Fibroblast of skin of scalp (primary cell): ENCODE measurements at places on chromosomes 1 and 21.

- DNase-seq = peak; percentile 9
Measured at GRCh38 chr1:78880223-78880622, 126.3 kb downstream of the ADGRL4 start.

DNA sequence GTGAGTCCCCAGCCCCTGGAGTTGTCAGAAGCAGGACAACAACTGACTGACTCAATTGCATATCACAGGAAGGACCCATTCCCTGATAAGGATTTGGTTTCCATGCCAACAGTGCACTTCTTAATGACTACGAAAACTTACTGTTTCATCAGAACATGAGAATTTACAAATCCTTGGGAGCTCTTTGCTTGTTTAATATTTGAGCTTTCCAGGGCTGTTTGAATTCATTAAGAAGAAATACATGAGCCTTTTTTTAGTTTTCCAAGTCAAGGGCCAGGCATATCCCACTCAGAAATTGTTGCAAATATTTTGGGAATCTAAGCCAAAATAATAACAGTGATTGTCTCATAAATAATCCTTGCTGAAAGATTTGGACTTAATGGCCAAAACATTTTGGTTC is 27.2 kb upstream of the COL24A1 start:
- no peak for DNase-seq

DNA sequence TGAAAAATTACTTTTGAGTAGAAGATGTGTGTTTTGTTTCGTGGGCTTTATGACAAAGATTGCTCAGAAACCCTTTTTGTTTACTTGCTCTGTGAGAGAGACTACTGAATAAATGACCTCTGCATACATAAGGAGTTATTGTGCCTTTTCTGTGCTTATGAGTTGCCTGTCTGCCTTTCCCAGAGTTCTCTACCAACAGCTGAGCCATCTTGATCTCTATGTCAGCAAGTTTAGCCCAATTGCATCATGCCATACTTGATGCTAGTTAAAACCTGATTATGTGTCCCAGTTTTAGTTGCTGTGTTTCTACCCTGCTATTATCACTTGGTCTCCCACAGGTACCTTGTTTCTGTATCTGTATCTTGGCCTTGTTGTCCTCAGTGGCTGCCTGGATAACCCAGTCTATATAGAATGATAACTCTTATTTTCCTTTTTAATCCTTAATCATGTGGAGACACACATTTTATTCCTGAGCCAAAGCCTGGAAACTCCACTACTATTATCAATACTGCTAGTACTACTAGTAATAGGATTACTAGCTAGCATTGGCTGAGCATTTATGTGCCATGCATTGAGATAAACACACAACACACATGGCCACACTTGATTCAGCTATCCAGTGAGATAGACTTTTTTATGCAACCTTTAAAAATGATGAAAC is 28.7 kb upstream of the GNG12 start:
- DNase-seq = no peak

GRCh38 chr1:37793773-37794371 is at the start of gene MANEAL:
Gene MANEAL (plus strand): TSS chr1:37793847. CDS start chr1:37794183, 336 bp downstream.
- DNase-seq = peak; percentile 49

GRCh38 chr21:17436626-17437111 is 76.2 kb upstream of the CXADR start:
- no peak for DNase-seq

DNA sequence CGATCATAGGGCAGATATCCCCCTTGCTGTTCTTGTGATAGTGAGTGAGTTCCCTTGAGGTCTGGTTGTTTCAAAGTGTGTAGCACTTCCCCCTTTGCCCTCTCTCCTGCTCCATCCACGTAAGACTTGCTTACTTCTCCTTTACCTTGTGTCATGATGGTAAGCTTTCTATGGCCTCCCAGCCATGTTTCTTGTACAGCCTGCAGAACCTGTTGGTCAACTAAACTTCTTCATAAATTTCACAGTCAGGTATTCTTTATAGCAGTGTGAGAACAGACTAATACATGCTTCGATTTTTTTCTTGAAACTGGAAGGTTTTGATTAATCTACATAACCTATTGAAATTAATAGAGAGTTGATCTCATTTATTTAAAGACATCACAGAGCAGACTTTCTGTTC is 302.5 kb upstream of the PBX1 start:
- DNase-seq = no peak

DNA sequence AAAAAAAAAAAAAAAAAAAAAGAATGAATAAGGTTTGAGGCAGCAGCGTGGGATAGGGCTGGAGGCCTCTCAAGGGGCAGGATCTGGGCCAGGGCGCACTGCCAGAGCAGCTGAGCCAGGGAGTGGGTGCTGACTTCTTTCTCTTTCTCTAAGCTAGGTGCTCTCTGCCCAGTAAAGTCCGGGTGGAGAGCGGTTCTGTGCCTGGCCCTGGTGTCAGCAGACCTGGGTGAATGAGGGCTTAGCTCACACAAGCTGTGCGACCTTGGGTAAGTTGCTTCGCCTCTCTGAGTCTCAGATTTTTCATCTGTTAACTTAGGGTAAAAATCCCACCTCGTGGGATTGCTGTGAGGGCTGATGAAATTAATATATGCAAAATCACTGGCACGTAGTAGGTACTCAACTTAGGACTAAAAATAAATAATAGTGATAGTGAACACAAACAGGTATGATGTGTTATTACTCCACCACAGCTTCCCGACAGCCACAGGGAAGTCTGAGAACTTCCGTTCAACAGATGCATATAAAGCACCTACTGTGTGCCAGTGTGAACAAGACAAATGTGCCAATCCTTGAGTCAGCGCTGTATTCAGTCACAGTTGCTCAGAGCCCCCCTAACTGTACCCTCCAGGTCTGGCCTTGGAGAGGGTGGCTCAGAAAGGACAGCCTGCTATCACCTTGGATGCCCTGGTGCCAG is 2.0 kb upstream of the FAM131C start:
- peak; percentile 56 for DNase-seq

GRCh38 chr1:181483285-181484195 is at the start of gene CACNA1E:
Gene CACNA1E (plus strand): TSS chr1:181483517. CDS start chr1:181483745, 228 bp downstream.
- DNase-seq = no peak

DNA sequence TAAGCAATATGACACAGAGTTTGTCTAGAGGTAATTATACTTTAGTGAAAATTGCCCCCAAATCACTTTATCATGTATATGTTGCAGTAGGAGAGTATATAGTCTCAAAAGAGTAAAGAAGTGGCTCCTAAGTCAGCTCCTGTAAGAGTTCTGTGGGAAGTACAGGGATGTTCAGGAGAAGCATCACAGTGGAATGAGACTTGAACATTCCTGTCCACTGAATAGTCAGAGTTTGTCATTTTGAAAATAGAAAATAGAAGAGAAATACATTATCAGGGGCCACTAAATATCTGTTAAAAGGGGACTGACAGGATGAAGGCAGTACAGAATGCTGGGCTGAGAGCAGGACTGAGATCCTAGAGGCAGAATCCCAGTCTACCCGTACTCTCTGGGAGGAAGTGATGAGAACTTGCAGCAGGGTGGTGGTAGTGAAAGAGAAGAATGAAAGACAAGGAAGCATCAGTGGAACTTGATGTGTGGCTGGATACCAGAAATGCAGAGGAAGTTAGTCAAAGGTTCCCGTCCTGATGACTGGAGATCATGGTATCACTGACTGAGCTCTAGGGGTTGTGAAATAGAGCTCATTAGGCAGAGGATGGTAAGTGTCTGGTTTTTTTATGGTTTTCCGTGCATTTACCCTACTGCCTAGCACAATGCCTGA is 153.4 kb downstream of the FMN2 start:
- DNase-seq = peak; percentile 91

GRCh38 chr21:46168238-46168637 is 12.9 kb upstream of the FTCD start:
- DNase-seq = no peak

DNA sequence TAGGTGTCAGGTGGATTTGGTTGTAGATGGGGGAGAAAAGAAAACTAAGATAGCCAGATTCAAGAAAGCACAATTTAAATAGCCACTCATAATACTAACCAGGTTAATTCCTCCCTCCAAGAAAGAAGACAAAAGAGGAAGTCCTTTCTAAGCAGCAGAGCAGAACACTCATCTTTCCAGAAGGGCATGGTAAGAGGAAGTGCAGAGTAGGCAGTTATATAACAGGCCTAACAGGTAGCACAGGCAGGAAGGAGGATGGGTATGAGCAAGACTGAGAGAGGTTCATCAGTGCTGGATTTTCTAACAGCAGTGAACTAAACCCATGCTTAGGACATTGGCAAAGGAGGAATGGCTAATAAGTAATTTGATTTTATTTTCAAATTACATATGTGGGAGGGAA is 517.5 kb downstream of the PLPP3 start:
- DNase-seq = no peak

DNA sequence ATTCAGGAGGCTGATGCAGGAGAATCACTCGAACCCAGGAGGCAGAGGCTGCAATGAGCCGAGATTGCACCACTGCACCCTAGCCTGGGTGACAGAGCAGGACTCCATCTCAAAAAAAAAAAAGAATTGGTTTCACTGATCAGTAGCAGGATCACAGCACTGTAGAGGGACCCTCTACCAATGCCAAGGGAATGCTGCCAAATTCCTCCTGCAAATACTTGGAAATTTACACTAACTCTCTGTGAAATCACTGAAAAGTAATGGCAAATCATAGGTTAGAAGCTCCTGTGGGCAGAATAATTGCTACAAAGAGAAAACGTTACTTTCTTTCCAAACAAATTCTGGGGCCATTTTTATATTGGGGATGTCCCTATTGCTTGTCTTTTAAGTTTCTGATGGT is 6.7 kb upstream of the GPR25 start:
- DNase-seq = peak; percentile 24

DNA sequence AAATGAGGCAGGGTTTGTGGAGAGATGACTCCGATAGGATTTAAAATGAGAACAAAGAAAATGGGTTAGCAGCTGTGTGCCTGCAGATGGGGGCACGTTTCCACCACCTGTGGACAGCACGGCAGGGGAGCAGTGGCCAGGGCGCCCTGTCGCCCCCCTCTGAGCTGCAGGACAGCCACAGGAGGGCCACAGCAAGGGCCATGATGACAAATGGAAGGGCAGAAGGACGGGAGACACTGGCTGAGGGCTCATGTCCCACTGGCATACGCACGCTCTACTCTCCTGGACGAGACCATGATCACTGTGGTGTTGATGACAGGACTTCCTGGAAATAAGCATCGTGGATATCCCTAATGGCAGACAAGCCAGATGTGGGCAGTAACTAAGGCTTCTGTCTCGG is 241.0 kb downstream of the SDCCAG8 start:
- no peak for DNase-seq

- DNase-seq = peak; percentile 95
Measured at GRCh38 chr1:94727846-94728715, 92.1 kb upstream of the SLC44A3 start.

DNA sequence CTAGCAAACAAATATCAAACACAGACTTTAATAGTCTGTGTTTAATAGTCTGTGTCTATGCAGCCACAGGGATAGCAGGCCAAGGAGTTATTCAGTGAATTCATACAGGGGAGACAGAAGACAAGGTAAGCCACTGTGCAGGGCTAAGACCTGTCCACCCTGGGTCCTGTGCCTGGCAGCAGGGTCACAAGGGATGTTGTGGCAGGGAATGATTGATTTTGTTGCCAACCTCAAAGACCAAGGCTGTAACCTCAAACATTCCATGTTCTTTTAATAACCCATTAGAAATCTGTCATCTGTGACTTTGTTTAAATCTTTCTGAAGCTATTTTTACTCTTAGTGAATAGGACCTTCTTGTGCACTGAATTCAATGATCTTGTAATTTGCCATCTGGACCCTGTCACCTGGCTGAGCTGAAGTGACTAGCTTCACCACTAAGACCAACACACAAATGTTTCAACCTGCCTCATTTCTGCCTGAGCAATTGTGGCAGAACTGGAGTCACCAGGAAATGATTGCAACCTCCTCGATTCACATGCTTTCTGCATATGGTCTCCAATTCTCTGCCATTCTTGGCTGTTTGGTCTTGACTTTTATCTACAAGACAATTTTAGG is 154.2 kb downstream of the ASTN1 start:
- no peak for DNase-seq

DNA sequence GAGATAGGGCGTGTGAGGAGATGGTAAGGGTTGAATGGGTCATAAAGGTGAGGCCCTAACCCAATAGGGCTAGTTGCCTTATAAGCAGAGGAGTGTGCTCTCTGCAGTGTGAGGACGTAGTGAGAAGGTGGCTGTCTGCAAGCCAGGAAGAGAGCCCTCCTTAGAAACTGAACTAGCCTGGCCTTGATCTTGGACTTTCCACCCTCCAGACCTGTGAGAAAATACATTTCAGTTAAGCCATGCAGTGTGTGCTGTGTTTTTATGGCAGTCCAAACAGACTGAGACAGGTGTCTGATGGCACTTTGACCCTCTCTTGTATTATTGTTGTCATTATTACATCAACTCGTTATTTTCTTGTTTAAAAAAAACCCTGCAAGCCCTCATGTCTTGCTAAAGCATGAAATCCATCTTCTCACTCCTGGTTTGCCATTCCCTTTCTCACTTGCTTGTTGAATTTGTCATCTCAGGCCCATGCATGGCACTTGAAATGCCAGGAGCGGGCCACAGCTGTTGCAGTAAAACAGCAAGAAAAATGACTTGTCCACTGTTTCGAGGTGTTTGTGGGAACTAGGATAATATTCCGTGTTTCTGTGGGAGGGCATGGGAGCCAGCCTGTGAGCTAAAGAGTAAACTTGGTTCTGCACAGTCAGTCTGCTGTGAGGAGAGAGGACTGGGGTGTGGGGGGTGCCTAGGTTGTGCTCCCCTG is 78.6 kb downstream of the STUM start:
- DNase-seq = no peak

DNA sequence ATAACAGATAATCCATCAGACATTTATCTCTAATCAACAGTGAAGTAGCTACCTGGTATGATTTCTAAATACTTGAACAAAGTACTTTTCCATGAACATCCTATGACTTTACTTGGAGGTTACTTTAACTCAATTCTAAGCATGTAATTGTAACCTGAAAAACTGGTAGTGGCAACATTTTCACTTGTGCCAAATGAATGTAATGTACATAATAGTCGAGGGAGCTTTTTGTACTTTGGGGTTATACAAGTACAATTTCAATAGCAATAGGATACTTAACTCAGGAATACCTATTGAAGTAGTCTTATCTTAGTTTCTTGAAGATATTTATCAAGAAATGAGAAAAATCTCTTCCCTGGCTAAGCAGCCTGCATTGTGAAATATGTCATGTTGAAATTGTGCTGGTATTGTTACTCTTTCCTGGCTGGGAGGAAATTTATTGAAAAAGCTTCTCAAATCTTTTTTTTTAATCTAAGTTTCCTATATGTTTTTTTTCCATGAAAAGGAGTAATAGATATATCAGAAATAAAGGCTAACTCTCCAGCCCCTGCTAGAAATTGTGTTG is 33.7 kb upstream of the CACYBP start:
- no peak for DNase-seq

- DNase-seq = no peak
Measured at GRCh38 chr1:30677471-30677870, 45.9 kb downstream of the MATN1 start.

- DNase-seq = no peak
Measured at GRCh38 chr1:53627031-53627430, 111.9 kb downstream of the GLIS1 start.

- DNase-seq = no peak
Measured at GRCh38 chr1:115419571-115419970, 81.5 kb upstream of the NGF start.

GRCh38 chr1:245153552-245154428 is 995 bp upstream of the KIF26B start:
- peak; percentile 17 for DNase-seq
